ENCODE measurements at places on chromosomes 3 and 15. TPM values are rescaled to one million over a fixed set of nuclear protein-coding genes. Genes with fewer than 3 reads are reported as not detected.
A peak's percentile ranks its signal among the peaks of the same experiment; 100 is the strongest.

DNA sequence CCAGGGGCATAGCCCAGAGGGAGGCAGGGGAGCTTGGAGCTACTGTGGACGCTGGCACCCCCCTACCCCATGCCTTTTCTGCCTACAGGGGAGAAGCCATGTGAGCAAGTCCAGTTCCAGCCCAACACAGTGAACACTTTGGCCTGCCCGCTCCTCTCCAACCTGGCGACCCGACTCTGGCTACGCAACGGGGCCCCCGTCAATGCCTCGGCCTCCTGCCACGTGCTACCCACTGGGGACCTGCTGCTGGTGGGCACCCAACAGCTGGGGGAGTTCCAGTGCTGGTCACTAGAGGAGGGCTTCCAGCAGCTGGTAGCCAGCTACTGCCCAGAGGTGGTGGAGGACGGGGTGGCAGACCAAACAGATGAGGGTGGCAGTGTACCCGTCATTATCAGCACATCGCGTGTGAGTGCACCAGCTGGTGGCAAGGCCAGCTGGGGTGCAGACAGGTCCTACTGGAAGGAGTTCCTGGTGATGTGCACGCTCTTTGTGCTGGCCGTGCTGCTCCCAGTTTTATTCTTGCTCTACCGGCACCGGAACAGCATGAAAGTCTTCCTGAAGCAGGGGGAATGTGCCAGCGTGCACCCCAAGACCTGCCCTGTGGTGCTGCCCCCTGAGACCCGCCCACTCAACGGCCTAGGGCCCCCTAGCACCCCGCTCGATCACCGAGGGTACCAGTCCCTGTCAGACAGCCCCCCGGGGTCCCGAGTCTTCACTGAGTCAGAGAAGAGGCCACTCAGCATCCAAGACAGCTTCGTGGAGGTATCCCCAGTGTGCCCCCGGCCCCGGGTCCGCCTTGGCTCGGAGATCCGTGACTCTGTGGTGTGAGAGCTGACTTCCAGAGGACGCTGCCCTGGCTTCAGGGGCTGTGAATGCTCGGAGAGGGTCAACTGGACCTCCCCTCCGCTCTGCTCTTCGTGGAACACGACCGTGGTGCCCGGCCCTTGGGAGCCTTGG, 5.6 kb downstream of the CIB1 start:
- H3K27ac ChIP-seq: peak overlapping the region; percentile 18
- no peak for DNase-seq
- no peak overlapping the region for H3K4me3 ChIP-seq
- peaks cover 34% of the 10 kb centered on the region for H3K4me1 ChIP-seq

- no peaks in the 10 kb centered on the region for H3K36me3 ChIP-seq
- no peaks in the 10 kb centered on the region for H3K4me1 ChIP-seq
- DNase-seq: no peak
- H3K4me3 ChIP-seq: no peak overlapping the region
Measured at GRCh38 chr3:131972091-131972490, 62.7 kb downstream of the CPNE4 start.

DNA sequence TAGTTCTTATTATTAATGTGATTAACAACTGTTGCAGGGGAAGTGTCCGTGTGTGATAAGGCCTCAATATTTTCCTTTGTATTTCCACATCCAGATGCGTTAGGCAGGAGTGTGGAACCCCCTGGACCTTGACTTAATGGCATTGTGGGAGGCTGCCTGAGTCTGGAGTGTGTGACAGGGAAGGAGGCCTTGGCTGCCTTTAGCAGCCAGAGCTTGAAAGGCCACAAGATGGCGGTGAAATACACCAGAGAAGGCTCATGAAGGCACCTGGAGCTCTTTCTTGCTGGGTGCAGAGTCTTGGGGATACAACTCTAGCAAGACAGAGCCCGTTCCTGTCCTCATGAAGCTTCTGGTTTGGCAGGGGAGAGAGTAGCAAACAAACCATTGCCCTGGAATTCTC, 36.9 kb downstream of the POLR2M start:
- H3K4me1 ChIP-seq: no peaks in the 10 kb centered on the region
- H3K27me3 ChIP-seq: no peaks in the 10 kb centered on the region
- no peak overlapping the region for H3K27ac ChIP-seq

DNA sequence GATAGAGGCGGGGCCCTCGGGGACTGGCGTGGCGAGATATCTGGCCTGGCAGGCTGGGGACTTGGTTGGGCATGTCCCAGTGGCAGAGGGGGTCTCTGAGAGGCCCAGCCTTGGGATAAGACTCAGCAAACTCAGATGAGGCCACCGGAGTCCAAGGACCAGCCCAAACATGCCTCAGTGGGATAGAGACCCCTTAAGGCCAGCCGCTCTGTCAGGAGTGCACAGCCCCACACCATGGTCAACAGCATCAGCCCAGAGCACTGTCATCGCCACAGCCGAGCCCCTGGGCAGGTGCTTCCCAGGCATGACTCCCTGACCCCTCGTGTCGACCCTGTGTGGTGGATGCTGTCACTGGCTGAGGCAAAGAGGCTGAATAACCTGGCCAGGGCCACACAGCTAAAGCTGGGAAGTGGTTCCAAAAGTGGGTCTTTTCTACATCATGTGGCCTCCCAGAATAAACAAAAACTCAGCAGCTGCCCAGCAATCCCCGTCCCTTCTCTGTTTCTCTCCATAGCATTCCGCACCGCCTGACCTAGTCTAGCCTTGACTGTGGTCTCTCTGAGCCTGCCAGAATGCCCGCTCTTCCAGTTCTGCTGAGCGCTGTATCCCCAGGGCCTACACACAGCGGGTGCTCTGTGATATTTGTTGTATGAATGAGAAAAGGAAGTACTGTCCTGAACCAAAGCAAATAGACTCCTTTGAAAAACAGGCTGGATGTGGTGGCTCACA, 15.1 kb downstream of the CTSH start:
- no peak for DNase-seq
- no peaks in the 10 kb centered on the region for H3K36me3 ChIP-seq
- H3K4me3 ChIP-seq: no peak overlapping the region
- no peaks in the 10 kb centered on the region for H3K27me3 ChIP-seq
- H3K27ac ChIP-seq: no peak overlapping the region

GRCh38 chr15:45199136-45199810, 11.5 kb upstream of the SHF start:
- peak; percentile 51 for DNase-seq
- no peaks in the 10 kb centered on the region for H3K27me3 ChIP-seq
- H3K36me3 ChIP-seq: no peaks in the 10 kb centered on the region
- peaks cover 9% of the 10 kb centered on the region for H3K4me1 ChIP-seq
- peak overlapping the region; percentile 90 for H3K27ac ChIP-seq

GRCh38 chr3:9008550-9009255, 45.4 kb upstream of the RAD18 start:
- no peak for DNase-seq
- H3K36me3 ChIP-seq: no peaks in the 10 kb centered on the region

DNA sequence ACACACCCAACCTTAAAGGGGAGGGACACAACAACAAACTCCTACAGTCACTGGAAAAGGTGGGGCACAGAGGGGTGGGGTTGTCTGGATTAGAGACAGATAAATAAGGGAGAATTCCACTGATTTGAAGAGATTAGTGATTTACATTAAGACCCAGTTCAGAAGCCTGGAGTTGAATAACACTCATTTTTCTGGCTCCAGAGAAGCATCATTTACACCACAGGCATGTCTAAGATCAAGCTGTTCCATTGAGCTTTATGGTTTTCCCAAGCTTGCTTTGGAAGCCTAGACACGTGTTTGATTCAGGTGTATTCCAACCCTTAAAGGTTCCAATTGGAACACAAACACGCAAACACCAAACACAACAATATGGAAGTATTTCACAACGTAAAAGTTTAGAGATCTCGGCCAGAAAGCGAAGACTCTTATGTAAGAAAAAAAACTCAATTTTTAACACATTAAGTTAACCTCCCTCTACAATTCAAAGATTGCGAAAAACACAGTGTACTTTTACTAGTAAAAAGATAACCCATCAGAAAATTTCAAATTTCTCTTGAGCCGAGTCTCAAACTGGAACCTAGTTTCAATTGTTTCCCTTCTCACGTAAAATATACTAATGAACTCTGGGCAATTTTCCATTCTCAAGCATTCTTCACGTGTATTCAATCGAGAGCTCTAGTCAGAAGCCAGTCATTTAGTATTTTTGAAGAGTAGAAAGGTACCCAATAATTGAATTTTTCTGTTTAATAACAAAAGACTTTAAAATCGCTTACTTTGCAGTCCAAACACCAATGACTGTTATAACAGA, 2.1 kb downstream of the TRA2B start:
- no peak for DNase-seq
- no peaks in the 10 kb centered on the region for H3K27me3 ChIP-seq
- peaks cover 31% of the 10 kb centered on the region for H3K4me1 ChIP-seq

GRCh38 chr3:113495035-113495434, 19.9 kb downstream of the SPICE1 start:
- H3K27me3 ChIP-seq: no peaks in the 10 kb centered on the region
- no peak overlapping the region for H3K27ac ChIP-seq
- H3K4me3 ChIP-seq: no peak overlapping the region
- H3K36me3 ChIP-seq: peaks cover 22% of the 10 kb centered on the region
- DNase-seq: peak; percentile 44

DNA sequence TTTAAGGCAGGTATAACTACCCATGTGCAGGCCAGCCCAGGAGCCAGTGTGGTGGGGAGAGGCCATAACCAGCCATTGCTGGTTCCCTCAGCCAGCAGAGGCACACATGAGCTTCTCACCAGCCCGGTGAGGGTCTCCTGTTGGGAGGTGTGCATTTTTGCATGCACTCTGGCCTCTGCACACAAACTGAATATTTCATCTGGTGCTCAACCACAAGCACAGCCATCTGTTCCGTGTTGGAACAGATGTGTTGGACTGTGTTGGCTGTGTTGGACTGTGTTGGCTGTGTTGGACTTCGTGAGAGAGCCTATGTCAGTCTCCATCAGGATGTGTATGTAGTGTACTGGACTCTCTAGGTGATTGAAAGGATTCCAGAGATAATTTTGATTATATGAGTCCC, 67.2 kb downstream of the RPL39L start:
- peak overlapping the region; percentile 21 for H3K27ac ChIP-seq
- H3K4me3 ChIP-seq: no peak overlapping the region
- H3K36me3 ChIP-seq: peaks cover 46% of the 10 kb centered on the region
- H3K4me1 ChIP-seq: no peaks in the 10 kb centered on the region

- no peaks in the 10 kb centered on the region for H3K36me3 ChIP-seq
- no peak for DNase-seq
- no peak overlapping the region for H3K4me3 ChIP-seq
- no peaks in the 10 kb centered on the region for H3K4me1 ChIP-seq
- H3K27me3 ChIP-seq: no peaks in the 10 kb centered on the region
- no peak overlapping the region for H3K27ac ChIP-seq
Measured at GRCh38 chr15:47778263-47778770, 61.0 kb downstream of the SEMA6D start.

DNA sequence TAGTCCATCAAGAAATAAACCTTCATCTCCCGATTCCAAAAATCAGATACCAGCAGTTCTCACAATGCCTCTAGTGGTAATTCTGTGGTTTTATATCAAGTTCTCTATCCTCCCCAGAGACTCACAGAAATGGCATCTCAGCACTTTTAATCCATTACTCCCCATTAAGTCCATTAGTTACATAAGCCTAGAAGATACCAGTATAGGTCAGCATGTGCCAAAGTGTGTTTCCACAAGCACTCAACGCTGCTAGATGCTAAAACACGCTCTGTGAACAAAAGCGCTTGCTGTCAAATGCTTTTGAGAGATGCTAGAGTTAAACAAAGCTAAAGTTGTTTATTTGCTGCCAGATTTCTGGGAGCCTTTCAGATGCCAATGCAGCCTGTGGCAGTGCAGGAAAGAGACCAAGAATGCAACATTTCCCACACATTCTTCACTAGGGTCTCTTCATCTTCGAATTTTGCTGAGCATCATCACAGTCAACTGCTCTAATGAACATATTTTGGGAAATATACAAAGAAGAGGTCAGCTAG, 918.8 kb upstream of the CFAP20DC start:
- peaks cover 17% of the 10 kb centered on the region for H3K36me3 ChIP-seq
- no peaks in the 10 kb centered on the region for H3K27me3 ChIP-seq
- H3K4me1 ChIP-seq: no peaks in the 10 kb centered on the region
- H3K27ac ChIP-seq: no peak overlapping the region
- DNase-seq: no peak

- no peak for DNase-seq
- H3K4me3 ChIP-seq: no peak overlapping the region
- no peaks in the 10 kb centered on the region for H3K27me3 ChIP-seq
- no peak overlapping the region for H3K27ac ChIP-seq
Measured at GRCh38 chr15:46039703-46040102, 404.9 kb downstream of the SQOR start.

DNA sequence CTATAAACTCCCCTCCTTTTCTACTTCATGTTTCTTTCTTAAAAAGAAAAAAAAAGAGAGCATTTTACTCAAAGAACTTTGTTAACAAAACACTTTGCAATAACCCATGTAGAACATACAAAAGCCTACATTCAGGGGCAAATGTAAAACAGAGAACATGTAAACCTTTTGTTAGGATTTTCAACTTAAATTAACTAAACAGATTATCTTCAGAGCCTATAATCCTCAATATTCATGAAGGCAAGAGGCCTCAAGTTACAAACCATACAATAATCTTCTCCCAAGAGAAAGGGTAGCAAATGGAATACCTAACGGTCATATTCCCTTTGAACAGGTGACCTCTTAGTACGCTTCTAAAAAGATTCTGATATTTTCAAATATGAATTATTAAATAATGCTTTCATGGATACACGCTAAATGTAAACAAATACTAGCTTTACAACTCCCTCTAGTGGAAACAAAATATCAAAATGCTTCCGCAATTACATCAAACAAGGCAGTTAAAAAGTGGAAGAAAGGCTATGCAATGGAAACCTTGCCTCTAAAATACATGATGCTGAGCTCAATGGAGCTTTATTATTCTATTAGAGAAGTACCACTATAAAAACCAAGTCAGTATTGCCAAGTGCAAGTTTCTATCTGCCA, 9.9 kb downstream of the CEP152 start:
- H3K27ac ChIP-seq: no peak overlapping the region
- no peaks in the 10 kb centered on the region for H3K4me1 ChIP-seq
- no peak overlapping the region for H3K4me3 ChIP-seq
- no peak for DNase-seq
- H3K36me3 ChIP-seq: no peaks in the 10 kb centered on the region

- no peaks in the 10 kb centered on the region for H3K27me3 ChIP-seq
- DNase-seq: peak; percentile 77
- H3K36me3 ChIP-seq: no peaks in the 10 kb centered on the region
- H3K4me1 ChIP-seq: peaks cover 3% of the 10 kb centered on the region
- H3K4me3 ChIP-seq: no peak overlapping the region
- H3K27ac ChIP-seq: no peak overlapping the region
Measured at GRCh38 chr3:45210308-45211041, 15.6 kb downstream of the TMEM158 start.

Gene CEMIP
- total RNA-seq: not detected

Gene WDR49
- total RNA-seq: 0.11 TPM

Gene GOLGA8G
- total RNA-seq: not detected

Gene ISY1
- total RNA-seq: 72.8 TPM

Gene FAH
- 10.3 TPM for total RNA-seq

Gene SEMA3F
- total RNA-seq: not detected

Gene ATP8B4
- 18.5 TPM for total RNA-seq

Gene ZBTB20
- total RNA-seq: 66.6 TPM

Gene CD80
- total RNA-seq: 0.13 TPM

Gene ANKRD34C
- not detected for total RNA-seq

Gene RHCG
- not detected for total RNA-seq

Gene CCNB2
- total RNA-seq: 0.27 TPM

Gene MST1R
- 1.2 TPM for total RNA-seq

All from naive thymus-derived CD4-positive, alpha-beta T cell (primary cell).